ENCODE measurements at places on chromosomes 4 and X. TPM values are rescaled to one million over a fixed set of nuclear protein-coding genes. Genes with fewer than 3 reads are reported as not detected.

The ADH1B gene
- total RNA-seq = 14.2 TPM

DNA sequence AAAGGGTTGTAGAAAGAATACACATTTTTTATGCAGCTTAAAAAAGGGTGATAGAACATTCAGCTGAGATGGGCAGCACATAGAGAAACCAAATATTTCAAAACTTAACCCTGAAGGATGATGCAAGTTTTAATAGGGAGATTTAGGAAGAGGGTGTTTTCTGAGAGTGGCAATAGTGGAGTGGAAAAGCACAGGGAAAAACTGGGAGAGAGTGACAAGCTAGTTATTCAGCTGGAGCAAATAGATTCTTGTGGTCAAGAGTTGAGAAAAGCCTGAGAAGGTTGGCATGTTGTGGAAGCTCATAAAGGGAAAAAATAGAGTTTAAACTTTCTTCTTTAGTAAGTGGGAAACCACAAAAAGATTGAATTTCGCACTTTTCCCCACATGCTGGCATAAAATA, 359.6 kb upstream of the PITX2 start:
- no peak for ATAC-seq

DNA sequence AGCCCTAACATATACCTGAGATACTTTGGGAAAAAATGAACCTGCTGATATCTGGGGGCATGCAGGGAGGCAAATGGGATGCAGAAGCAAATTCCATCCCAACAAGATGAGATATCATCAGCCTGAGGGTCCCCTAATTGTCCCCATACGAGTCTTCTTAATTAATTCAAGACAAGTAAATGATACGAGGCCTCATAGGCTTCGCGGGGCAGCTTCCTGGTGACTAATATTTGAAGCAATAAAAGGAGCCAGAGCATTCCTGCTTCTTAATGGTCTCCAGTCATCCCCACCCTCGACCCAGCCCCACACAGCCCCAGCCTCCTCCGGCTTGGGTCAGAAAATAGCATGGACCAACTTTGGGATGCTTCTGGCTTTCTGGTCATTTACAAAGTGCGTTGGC, 99.6 kb upstream of the MSX1 start:
- ATAC-seq = no peak

GRCh38 chrX:11666952-11667685, 1.4 kb upstream of the ARHGAP6 start:
- ATAC-seq = no peak

DNA sequence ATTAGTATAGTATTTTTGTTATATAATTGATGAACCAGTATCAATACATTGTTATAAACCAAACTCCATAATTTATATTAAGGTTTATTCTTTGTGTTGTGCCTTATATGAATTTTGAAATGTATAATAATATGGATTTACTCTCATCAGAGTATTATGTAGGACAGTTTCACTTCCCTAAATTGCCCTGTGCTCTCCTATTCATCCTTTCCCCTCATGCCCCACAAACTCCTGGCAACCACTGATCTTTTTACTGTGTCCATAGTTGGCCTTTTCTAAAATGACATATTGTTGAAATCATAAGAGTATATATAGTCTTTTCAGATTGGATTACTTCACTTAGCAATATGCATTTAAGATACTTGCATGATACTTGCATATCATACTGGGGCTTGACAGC, 958.1 kb upstream of the GRID2 start:
- no peak for ATAC-seq

GRCh38 chr4:87497159-87497558, 32.0 kb downstream of the SPARCL1 start:
- ATAC-seq = no peak

- ATAC-seq = no peak
These were observed 378.5 kb downstream of the KLHL4 start for GRCh38 chrX:87896057-87896456.

The TRIML2 gene
- total RNA-seq = not detected

Measured in esophagus mucosa (tissue), 1 donor.